SJCRH30 (cell line): ENCODE measurements at places on chromosomes 16 and 17.

- no peak for DNase-seq
Measured at GRCh38 chr17:811051-811784, 29.1 kb downstream of the MRM3 start.

- DNase-seq, result no peak
Measured at GRCh38 chr16:83946781-83947566, 6.1 kb upstream of the OSGIN1 start.

GRCh38 chr17:76354747-76355310 lies 1.1 kb upstream of the PRPSAP1 start:
- peak; percentile 72 for DNase-seq

GRCh38 chr16:67922221-67922620 lies 9.4 kb downstream of the CTRL start:
- no peak for DNase-seq

- peak; percentile 22 for DNase-seq
Measured at GRCh38 chr17:51144266-51145022, 8.9 kb upstream of the NME1 start.

DNA sequence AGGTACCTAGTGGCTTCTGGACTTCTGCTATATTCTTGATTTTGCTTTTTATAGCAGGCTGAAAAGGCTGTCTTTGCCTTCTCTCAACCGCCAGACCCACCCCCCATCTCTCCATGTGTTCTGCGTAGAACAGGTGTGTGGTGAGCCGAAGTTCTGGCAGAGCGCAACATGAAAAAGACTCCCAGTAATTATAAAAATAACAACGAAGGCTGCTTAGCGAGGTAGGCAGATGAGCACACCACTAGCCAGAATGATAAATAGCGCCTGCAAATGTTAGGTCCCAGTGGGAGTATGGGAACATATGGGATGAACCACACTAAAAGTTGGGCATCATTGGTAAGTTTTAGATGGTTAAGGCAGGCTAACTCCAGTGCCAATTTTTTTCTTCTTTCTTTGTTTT lies 14.0 kb upstream of the RBFOX1 start:
- DNase-seq, result peak; percentile 24

DNA sequence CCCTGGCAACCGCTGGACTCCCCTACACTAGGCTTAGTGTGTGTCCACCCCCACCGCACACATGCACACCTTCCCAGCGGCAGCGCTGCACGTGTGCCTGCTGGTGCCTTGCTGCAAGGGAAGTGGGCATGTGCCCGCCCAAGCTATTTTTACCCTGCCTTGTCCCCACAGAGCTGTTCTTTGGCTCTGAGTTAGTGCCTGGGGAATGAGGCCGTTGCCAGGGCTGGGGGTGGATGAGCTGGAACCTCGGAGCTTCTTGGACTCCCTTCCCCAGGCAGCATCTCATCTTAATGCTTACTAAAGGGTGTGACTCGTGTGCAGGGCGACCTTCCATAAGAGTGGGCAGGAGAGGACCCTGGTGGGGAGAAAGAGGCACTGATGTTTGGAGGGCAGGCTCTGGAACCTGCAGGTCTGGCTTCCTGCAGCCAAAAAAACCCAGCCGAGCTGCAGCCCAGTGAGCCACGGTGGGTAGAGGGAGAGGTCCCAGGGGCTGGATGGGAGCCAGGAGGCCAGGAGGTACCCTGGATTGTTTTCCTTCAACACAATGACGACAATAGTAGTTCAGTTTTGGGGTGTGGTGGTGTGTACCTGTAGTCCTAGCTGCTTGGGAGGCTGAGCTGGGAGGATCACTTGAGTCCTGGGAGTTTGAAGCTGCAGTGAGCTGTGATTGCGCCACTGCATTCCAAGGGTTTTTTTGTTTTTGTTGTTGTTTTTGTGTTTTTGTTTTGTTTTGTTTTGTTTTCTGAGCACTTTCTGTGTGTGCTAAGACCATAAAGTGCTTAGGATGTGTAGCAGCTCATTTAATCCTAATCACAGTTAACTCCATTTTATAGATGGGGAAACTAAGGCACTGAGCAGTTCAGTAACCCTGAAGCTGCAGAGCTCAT lies 119.1 kb downstream of the RAB11FIP4 start:
- no peak for DNase-seq

DNA sequence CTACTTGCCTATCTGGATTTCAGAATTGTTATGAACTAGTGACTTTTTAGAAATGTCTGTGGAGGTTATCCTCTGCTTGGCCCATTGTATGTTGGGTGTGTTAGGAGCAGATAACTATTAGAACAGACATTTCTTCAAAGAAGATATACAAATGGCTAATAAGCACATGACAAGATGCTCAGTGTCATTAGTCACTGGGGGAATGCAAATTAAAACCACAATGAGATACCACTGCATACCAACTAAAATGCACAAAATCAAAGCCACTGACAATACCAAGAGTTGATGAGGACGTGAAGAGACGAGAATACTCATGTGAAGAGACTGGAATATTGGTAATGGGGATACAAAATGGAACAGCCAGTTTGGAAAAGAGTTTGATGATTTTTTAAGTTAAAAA lies 39.2 kb downstream of the CEP112 start:
- DNase-seq, result no peak

- no peak for DNase-seq
Measured at GRCh38 chr17:54172985-54173316, 350.2 kb downstream of the KIF2B start.

DNA sequence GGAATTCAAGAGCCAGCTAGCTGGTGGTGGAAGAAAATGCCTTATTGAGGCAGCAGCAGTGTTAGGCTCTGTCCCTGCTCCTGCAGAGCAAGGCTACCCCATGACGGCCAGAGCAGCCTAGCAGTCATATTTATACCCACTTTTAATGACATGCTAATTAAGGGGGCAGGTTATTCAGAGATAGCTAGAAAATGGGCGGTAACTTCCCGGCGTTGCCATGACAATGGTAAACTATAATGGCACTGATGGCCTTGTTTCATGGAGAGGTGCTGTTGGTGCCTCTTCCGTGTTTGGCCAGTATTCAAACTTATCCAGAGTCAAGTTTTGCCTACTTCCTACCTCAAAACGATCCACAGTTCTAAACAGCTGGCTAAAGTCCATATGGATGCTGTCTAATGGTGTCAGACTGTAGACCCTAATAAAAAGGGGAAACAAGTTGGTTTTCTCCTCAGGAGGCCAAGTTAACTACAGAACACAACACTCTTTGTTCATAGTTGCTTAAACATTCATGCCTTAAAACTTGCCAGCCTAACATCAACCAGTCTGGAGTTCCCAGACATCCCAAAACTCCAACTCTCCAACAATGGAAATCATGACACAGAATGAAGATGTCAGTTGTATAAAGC lies 3.7 kb upstream of the SCNN1B start:
- DNase-seq, result no peak

DNA sequence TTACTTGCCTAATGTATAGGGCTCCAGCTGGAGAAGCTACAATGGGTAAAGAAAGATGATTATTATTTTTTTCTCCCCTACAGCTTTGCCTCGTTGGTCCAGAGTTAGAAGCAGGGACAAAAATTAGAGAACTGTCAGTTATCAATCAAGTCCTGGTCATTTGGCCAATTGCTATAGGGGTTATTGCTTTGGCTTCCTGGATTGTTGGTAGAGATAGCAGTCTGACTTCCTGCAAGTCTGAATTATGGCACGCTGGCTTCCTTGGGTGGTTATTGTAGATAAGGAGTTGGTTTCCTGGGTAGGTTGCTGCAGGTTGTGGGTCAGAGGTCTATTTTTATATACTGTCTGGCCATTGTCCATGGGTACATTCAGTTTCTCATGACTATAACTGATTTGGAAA lies 84.7 kb upstream of the ELAC2 start:
- no peak for DNase-seq

GRCh38 chr17:17462048-17462824 lies 14.6 kb upstream of the MED9 start:
- peak; percentile 64 for DNase-seq

GRCh38 chr16:50573947-50574744 lies 25.9 kb downstream of the NKD1 start:
- DNase-seq, result no peak

DNA sequence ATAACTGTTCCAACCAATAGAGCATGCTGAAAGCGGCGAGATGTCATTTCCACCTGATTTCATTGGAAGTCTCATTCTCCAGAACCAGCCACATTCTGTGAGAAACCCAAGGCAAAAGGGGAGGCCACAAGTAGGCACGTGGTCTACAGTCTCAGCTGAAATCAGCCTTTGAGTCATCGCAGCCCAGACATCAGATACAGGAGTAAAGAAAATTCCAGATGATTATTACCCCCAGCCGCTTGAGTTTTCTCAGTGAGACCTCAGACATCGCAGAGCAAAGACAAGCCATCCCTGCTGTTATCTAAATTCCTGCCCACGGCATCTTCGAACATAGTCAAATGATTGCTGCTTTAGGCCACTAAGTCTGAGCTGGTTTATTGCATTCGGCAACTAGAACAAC lies 23.1 kb downstream of the STAT3 start:
- DNase-seq, result no peak

- peak; percentile 9 for DNase-seq
Measured at GRCh38 chr17:596287-596686, 118.4 kb downstream of the VPS53 start.

GRCh38 chr16:67428146-67428731 lies 2.7 kb upstream of the HSD11B2 start:
- peak; percentile 89 for DNase-seq

DNA sequence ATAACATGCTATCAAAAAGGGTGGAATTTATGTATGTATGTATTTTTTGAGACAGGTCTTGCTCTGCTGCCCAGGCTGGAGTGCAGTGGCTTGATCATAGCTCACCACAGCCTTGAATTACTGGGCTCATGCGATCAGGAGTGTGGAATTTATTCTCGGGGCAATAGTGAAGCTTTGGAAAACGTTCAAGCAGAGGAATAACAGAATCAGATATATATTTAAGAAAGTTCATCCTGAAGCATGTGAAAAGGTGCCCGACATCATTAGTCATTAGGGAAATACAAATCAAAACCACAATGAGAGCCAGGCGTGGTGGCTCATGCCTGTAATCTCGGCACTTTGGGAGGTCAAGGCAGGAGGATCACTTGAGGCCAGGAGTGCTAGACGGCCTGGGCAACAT lies 7.7 kb upstream of the ITGAE start:
- no peak for DNase-seq

DNA sequence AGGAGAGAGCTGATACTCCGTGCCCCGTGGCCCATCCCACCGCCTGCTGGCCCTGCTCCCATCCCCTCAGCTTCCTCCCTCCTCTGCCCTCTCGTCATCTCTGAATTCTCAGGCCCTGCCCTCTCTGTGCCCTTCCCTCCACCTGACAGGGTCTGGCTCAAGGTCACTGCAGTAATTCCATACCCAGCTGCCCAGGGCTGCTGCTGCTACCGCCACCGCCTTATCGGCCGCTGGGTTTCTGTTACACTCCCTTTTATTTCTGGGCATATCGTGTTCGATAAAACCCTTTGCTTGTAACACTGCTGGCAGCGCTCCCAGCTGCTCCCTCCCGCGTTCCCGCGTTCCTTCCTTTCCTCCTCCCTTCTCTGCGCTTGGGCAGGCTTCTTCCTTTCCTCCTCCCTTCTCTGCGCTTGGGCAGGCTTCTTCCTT lies 1.2 kb downstream of the EPN3 start:
- DNase-seq, result no peak

DNA sequence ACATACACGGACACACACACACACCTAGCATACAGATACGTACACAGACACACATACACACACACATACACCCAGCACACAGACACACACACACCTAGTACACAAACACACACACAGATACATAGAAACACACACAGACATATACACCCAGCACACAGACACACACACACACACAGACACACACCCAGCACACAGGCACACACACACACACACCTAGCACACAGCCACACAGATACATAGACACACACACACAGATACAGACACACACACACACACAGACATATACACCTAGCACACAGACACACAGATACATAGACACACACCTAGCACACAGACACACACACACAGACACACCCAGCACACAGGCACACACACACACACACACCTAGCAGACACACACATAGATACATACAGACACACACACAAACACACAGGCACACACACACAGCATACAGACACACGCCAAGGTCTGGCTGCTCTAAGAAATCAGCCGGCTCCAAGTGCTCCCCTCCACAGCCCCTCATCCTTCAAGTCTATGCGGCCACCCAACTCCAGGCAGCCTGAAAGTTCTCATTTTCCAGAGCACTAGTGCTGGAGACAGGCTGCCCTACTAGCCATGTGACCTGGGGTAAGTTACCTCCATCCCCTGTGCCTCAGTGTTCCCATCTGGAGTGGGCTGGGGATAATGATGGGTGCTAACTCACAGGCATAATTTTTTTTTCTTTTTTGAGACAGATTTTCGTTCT lies 13.2 kb downstream of the NR1D1 start:
- DNase-seq, result no peak

DNA sequence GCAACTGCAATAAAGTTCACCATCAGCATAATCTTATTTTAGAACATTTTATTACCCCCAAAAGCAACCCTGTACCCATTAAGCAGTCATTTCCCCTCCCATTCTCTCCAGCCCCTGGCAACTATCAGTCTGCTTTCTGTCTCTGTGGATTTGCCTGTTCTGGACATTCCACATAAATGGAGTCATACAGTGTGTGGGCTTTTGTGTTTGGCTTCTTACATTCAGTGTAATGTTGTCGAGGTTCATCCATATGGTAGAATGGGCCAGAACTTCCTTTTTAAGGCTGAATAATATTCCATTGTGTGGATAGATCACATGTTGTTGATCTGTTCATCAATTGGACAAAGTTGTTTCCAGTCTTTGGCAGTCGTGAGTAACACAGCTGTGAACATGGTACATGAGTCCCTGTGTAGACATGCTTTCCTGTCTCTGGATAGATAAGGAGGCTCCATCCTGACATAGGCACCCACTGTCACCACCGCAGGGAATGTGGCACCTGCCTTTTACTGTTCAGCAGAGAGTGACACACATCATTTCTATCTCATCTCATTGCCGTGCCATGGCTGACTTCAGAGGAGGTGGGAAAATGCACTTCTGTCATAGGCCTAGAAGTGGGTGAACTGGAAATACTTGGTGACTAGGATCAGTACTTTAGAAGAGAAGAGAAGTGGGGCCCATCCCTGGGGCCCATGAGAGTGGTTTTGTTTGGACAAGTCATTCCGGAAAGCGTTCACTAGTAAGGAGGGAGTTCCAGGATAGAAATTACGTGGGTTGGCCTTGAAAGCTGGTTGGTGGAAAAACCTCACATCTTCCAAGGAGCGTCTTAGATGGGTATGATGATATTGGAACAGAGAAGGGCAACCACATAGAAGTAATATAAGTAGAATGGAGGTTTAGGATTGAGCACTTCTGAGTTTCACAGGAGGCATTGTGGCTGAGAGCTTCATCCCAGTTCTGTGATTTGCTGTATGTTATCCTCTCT lies 25.8 kb downstream of the EPN2 start:
- no peak for DNase-seq

GRCh38 chr17:49952209-49952911 lies 16.6 kb upstream of the DLX4 start:
- peak; percentile 60 for DNase-seq
